GM12892 (cell line): ENCODE measurements at places on chromosomes 13 and 19.
A peak's percentile ranks its signal among the peaks of the same experiment; 100 is the strongest.

- DNase-seq: no peak
These were observed 6.3 kb downstream of the CALM3 start for GRCh38 chr19:46607448-46607841.

DNA sequence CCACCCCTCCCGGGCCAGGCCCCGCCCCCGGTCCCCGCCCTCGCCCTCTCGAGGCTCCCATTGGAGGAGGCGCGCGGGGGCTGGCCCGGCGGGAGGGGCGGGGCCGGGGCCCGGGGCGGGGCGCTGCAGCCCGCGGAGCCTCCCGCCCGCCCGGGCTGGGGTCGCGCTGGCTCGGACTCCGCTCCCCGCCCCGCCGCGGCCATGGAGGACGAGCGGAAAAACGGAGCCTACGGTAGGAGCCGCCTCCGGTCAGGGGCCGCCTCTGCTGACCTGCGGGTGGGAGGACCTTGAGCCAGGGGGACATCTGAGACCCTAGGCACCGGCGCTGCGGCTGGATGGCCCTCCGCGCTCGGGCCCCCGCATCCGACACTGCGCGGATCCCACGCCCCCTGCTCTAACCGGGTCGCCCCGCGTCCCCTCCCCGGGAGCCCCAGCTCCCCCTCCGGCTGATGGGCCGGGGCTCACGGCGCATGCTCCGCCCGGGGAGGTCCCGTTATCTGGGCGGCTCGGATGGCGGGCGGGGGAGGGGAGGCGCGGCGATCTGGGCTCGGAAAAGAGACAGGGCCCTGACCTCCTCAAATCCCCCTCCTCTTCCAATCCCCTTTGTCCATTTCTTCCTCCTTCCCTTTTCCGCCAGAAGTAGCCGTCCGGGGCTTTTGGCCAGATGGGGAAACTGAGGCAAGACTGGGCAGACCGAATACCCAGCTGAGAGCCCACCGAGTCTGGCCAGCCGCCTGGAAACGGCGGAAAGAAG, 15.4 kb upstream of the AP1M2 start:
- DNase-seq: peak; percentile 94

GRCh38 chr13:48165727-48166126, 67.3 kb upstream of the ITM2B start:
- DNase-seq: no peak

DNA sequence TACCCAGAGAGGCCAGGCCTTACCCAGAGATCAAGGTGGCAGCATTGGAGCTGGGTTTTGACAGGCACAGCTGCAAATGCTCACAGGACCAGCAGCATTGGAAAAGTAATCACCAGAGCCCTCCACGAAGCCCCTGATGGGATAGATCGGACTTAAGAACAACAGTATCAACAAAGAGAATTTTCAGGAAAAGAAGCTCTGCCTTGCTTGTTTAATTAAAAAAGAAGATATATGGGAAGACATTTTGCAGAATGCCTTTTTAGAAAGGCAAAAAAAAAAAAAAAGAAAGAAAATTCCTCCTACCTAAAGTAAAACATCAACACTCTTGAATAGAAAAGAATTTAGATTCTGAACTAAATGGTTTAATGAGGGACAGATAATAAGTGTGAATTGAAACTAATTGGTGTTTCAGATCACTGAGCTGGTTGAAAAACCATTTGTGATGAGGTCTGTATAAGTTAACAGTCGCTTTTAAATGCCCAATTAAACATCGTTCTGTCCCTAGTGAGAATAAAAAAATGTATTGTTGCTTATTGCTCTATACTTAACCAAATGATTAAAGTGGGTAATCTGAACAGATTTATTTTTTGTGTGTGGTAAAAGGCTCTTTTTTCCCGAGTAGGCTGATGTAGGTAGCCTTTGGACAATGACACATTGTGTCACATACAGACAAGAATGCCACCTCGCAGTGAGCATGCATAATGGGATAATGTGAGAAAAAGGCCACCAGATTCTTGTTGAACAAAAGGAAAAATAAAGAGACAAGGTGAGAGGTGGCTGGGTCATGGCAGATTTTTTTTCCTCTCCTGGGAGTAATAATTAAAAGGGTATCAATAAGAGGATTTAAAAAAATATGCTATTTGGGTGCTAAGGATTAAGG, 93.0 kb upstream of the ARGLU1 start:
- no peak for DNase-seq

- DNase-seq: no peak
These were observed 16.4 kb upstream of the PRR19 start for GRCh38 chr19:42285541-42285941.

GRCh38 chr13:46885018-46885417, 11.8 kb downstream of the HTR2A start:
- DNase-seq: no peak

GRCh38 chr19:41529484-41530183, 46.3 kb upstream of the CEACAM21 start:
- DNase-seq: no peak

- no peak for DNase-seq
These were observed 7.2 kb upstream of the BCL3 start for GRCh38 chr19:44741258-44741731.

DNA sequence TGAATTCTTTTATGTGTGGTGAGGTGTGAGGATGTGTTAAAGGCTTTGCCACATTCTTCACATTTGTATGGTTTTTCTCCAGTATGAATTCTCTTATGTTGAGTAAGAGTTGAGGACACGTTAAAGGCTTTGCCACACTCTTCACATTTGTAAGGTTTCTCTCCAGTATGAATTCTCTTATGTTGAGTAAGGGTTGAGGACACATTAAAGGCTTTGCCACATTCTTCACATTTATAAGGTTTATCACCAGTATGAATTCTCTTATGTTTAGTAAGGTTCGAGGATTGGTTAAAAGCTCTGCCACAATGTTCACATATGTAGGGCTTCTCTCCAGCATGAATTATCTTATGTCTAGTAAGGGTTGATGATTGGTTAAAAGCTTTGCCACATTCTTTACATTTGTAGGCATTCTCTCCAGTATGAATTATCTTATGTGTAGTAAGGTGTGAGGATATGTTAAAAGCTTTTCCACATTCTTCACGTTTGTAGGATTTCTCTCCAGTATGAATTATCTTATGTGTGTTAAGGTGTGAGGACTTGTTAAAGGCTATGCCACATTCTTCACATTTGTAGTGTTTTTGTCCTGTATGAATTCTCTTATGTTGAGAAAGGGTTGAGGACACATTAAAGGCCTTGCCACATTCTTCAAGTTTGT, 27.1 kb downstream of the ZNF724 start:
- DNase-seq: no peak

- DNase-seq: no peak
These were observed 246.1 kb downstream of the UQCRFS1 start for GRCh38 chr19:28966737-28967399.

GRCh38 chr19:7636691-7637373, at the start of gene STXBP2:
Gene STXBP2 (plus strand): TSS chr19:7637110. CDS start chr19:7637150, 40 bp downstream.
- peak; percentile 99 for DNase-seq

DNA sequence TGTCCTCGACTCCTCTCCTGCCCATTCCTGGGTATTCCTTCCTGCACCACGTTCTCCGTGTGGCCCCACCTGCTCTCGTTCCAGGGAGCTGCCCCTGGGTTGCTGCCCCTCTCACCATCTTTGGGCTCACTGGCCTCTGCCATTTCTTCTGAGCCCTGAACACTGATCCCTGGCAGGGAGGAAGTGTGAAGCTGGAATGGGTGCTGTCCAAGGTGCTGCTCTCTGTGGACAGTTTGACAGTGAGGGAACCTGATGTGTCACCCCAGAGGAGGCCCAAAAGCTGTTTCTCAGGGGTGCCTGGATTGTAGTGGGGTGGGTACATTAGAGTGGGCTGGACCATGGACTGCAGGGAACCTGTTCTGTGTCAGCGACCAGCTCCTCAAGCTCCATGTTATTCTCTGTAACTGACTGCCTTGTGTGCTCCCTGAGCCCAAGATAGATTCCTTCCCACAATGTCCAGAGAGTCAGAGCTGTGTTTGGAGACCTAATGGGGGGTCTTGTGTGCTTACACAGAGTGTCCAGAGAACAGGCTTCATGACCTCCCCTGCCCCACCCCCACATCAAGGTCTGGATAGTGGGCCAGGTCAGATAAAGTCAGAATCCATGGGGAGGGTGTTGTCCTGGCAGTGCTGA, 7.2 kb upstream of the CEACAM8 start:
- DNase-seq: no peak

- no peak for DNase-seq
These were observed 9.7 kb downstream of the RNASEH2B start for GRCh38 chr13:50919277-50919676.

GRCh38 chr19:31838163-31838815, 489.1 kb upstream of the TSHZ3 start:
- DNase-seq: no peak

GRCh38 chr19:48120505-48120904, 9.9 kb upstream of the PLA2G4C start:
- DNase-seq: no peak

- DNase-seq: no peak
These were observed 36.1 kb downstream of the CSNK1G2 start for GRCh38 chr19:1977120-1977519.

GRCh38 chr19:11633223-11633622, 35.9 kb downstream of the ZNF627 start:
- DNase-seq: no peak

GRCh38 chr13:34156841-34157365, 339.0 kb downstream of the RFC3 start:
- peak; percentile 21 for DNase-seq

DNA sequence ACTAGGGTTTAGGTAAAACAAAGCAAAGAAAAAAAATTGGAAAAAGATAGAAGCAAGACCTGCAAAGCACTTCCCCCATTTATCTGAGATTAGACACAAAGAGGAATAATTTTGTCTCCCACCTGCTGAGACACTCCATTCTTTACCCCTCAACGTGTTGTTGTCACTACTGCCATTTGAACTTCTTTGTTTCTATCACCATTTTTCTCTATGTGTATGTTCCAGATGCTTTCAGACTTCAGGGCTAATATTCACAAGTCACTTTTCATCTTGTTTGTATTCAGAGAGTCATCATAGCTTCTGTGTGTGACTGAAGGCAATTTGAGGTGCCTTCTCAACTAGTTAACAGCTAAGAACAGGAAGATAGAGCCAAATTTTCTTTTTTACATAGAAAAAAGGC, 512.5 kb downstream of the TBC1D4 start:
- no peak for DNase-seq

GRCh38 chr19:55441692-55442321, 1.3 kb downstream of the SHISA7 start:
- no peak for DNase-seq

GRCh38 chr13:93984876-93985275, 494.6 kb downstream of the DCT start:
- DNase-seq: no peak

GRCh38 chr19:2867025-2867991, at the start of gene ZNF556:
Gene ZNF556 (plus strand): TSS chr19:2867335. CDS start chr19:2867422, 87 bp downstream.
- peak; percentile 20 for DNase-seq

DNA sequence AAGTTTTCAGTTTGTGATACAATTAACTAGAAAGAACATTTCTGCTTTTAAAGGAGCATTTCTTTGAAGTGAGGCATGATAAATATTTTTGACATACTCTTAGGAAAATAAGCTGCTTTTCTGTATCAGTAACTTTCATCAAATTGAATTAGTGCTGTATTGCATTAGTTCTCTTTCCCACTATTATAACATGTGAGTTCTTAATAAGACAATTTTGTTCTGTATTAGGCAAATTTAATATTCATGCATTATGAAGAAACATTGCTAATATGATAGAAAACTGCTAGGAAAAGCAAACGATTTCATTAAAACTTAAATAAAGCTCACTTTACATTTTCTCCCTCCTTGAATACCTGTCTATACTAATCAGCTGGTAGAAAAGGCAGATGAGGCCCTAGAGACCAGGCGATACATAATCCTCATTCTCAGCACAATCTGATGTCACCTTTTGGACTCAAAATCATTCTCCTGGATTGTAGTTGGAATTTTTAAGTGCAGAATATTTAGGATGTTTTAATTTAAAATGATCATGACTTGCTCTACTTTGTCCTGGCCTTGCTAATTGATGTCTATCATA, 1636.8 kb downstream of the PCDH9 start:
- no peak for DNase-seq

GRCh38 chr13:37663724-37664123, 65.2 kb upstream of the POSTN start:
- no peak for DNase-seq

GRCh38 chr13:46213242-46213641, 1.5 kb downstream of the LRRC63 start:
- DNase-seq: no peak
